ENCODE measurements at places on chromosomes 3 and 15.

DNA sequence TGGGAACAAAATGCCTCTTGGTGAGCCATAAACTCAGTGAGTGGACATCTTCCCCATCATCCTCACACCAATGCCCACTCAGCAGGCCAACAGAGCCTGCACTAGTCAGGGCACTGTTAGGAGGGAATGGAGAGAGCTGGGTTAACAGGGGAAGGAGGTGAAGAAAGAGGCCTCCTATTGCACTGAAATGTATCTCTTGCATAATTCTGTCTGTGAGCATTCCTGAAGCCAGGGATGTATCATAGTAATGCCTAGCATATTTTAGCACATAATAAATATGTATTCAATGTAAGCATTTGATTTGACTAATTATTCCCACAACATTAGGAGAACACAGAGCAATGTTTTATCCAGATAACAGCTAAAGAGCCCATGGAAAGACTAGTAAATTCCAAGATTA lies 81.2 kb downstream of the ANO10 start:
- no peak for DNase-seq

GRCh38 chr3:27632431-27633223 lies 89.5 kb downstream of the EOMES start:
- peak; percentile 60 for DNase-seq

DNA sequence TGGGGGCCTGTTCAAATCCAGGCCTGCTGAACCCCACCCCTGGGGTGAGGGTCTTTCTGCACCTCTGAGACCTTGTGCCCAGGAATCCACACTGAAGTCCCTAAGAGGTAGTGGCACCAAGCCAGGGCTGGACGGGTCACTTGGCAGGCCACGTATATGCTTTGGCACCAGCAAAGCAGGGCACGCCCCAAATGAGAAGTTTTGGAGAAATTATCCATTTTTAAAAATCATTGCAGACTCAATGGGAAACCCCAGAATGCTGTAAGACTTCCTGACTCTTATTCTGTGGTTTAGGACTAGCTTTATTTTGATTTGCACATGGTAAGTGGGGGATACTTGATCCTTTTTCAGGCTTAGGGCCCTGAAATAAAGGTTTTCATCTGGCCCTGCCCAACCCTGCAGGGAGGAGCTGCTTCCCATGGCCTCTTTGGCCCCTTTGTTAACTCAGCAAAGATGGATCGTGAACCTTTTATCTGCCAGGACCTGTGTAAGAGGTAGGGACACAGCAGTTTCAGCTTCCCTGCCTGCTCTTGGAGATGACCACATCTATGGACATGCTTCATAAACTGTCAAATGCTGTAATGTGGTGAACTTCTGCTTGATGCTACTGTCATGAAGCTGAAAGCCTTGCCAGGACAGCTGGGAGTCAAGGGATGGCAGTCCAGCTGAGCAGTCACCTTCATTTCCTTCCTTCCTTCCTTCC lies 88.0 kb downstream of the HMG20A start:
- no peak for DNase-seq

DNA sequence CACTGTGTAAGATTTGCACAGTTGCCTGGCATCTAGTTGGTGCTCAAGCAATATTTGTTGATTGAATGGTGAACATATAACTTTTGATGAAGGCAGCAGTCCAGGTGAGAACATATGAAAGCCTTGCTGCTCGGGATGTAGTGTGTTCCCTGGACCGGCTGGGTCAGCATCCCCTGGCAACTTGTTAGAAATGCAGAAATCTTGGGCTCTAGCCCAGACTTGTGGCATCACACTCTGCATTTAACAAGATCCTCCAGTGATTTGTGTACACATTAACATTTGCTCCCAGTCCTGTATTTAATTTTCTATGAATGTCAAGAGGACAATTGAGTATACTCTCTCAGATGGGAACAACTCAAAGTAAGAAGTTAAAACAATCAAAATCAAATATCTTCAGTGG lies 69.0 kb upstream of the SAMMSON start:
- no peak for DNase-seq

DNA sequence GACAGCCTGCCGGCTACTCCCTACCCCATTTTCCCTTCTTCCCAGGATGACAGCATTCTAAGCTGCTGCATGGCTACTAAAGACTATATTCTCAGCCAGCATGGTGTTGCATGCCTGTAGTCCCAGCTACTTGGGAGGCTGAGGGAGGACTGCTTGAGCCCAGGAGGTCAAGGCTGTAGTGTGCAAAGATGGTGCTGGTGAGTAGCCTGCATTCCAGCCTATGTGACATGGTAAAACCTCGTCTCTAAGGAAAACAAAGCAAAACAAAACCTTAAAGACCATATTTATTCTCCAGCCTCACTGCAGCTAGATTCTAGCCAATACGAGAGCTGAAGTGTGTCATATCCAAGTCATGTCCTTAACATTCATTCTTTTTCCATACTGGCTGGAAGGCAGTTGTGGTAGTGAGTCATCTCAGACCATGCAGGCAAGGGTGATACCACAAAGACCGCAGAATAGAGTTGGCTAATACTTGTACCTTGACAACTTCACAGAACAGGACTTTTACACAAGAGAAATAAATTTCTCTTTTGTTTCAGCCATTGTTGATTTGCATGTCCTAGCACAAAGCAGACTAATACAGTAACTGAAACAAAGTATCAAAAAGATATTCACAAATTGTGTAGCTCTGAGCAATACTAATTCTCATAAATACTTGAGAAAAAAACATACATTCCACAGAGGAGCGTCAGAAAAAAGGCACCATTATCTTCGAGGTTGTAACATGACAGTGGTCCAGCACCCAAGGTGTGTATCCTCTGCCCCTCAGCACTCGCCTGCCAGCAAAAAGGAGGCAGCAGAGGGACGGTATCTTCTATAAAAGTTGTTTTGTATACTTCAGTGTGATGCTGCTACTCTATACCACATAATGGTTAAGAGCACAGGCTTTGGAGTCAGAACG lies 14.8 kb downstream of the PBRM1 start:
- DNase-seq = no peak

DNA sequence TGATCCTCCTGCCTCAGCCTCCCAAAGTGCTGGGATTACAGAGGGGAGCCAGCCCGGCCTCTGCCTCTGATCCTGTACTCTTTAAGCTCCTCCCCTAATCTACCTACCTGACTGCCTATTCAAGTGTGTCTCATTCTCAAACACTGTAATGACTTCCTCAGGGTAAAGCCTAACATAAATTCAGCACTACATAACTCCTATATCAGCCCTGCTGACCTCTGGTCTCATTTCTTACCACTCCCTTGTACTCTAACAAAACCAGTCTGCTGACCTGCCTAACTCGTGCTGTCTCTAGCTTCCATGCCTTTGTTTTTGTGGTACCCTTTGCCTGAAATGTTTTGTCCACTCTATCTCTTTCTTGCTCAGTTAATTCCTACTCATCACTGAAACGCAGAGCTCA lies 172.1 kb upstream of the IL12A start:
- no peak for DNase-seq

GRCh38 chr3:195080571-195081151 lies 190.3 kb downstream of the XXYLT1 start:
- DNase-seq = peak; percentile 58

- peak; percentile 42 for DNase-seq
These were observed 969.4 kb downstream of the PLOD2 start for GRCh38 chr3:145191543-145191942.

DNA sequence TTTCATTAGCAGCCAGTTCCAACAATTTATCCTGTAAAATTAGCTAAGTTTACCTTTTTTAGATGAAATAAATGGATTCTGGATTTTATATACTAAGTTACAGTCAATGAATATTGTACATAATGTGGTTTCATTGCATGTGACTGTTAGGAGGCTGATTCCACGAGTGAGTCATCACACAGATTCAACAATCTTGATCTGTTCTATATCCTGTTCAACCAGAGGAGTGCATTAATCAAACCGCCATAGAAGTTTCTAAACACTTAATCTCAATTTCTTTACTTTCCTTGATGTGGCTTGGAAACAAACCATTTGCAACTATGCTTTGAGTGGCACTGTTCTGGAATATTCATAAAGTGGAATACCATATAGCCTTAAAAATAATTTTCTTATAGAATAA lies 15.3 kb downstream of the DNAJC13 start:
- DNase-seq = peak; percentile 0

DNA sequence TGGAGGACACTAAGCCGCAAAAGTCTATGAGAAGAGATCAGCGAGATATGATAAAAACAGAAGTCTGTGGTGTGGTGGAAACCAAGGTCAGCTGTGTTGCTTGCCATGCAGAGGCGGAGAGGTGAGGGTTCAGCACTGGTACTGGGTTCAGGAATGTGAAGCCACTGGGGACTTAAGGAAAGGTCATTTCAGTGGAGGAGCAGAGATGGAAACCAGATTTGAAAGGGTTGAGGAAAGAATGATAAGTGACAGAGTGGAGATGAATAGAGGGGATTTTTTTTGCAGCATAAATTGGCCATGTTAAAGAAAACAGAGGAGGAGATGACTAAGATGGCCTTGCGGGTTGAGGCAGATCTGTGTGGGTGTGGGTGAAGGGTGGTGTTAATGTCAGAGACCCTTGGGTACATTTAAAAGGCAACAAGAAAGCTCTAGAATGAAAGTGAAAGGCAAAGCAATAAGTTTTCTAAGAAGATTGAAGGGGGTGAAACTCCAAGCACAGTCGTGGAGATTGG lies 265.5 kb downstream of the ADAMTSL3 start:
- no peak for DNase-seq

DNA sequence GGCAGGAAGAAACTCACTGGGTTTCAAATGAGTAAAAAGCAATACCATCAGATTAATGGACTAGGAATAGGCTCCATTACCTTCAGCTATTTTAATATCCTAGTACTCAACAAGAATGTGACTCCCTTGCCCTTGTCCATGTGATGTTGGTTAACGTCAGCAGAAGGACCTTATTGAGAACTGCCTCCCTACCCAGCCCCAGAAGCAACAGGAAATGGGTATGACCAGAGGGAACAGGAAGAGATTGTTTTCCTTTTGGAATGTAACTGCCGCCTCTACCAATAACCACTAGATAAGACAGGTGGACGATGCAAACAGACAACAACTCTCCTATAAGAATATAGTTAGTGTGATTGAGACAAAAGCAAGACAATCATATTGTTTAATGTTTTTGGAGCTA lies 10.4 kb upstream of the MME start:
- DNase-seq = no peak

DNA sequence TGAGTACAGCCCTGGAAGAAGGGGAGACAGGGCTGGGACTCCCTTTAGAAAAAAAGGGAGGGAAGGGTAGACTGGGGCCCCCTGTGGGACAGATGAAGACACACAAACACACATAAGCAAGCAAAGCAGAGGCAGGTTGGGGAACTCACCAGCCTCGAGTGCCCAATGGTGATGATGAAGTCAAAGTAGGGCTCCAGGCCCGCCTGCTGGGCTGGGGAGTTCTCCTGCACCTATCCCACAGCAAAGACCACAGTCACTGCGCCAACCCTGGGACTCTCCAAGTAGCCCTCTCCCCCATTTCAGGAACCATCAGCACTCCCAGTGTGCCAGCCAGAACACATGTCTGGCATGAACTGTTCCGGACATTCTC lies 4.1 kb downstream of the GORASP1 start:
- DNase-seq = no peak

DNA sequence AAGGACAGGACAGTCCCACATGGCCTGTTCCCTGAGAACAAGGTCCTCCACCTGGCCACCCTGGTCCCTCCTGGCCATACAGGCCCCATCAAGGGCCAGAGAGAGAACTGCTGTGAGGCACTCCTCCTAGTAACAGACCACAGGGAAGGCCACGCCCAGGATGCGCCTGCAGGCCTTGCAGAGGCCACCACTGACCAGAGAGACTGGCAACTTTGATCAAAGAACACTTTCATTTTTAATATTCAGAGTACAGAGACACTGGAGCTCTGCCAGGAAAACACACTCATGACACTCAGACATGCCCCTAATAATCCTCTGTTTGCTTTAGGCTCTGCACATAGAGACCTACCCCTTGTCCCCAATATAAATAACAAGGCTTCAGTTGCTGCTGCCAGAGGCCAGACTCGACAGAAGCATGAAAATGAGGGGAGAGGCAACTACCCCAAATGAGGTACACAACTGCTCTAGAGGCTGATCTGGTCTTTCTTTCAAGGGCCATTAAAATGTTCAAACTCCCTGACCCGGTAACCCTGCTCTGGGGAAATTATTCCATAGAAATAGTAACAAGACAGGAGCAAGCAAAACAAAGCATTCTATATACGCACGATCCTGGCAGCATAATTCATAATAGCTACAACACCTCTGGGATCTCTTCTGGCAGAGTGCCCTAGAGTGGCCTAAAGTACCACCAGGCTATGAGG lies 44.8 kb downstream of the CCDC12 start:
- DNase-seq = peak; percentile 57

Data from NCI-H69 (cell line).